H54 (cell line): ENCODE measurements at places on chromosomes 13 and 19.

- DNase-seq: no peak
Measured at GRCh38 chr19:51676566-51677083, 16.5 kb upstream of the SPACA6 start.

- DNase-seq: no peak
Measured at GRCh38 chr13:86066611-86067365, 267.6 kb upstream of the SLITRK6 start.

GRCh38 chr19:54203151-54203611 lies 2.5 kb downstream of the RPS9 start:
- no peak for DNase-seq

DNA sequence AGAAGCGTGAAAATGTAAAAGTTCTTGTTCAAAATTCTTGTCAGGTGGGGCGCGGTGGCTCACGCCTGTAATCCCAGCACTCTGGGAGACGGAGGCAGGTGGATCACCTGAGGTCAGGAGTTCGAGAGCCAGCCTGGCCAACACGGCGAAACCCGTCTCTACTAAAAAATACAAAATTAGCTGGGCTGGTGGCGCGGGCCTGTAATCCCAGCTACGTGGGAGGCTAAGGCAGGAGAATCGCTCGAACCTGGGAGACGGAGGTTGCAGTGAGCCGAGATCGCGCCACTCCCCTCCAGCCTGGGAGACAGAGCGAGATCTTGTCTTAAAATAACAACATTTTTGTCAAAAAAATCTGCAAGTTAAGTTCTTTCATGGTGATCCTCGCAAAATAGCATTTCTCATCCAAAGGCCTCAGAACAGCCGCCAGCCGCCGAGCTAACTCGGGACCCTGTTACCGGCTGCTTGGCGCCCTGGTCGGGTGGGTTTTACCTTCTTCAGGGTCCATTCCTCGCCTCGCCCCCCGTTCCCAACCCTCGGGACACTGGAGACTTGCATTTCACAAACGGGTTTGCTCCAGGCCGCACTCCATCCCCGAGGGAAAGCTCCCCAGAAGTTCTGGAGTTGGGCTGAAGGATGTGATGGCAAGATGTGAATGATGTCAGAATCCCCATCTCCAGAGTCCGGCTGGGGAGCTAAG lies 1.6 kb downstream of the LATS2 start:
- no peak for DNase-seq
